Fibroblast of skin of left biceps (primary cell): ENCODE measurements at places on chromosomes 2 and 18.

GRCh38 chr2:203451689-203452088 is 83.4 kb downstream of the RAPH1 start:
- DNase-seq, result no peak

GRCh38 chr18:38751898-38752297 is 1186.3 kb upstream of the CELF4 start:
- no peak for DNase-seq

DNA sequence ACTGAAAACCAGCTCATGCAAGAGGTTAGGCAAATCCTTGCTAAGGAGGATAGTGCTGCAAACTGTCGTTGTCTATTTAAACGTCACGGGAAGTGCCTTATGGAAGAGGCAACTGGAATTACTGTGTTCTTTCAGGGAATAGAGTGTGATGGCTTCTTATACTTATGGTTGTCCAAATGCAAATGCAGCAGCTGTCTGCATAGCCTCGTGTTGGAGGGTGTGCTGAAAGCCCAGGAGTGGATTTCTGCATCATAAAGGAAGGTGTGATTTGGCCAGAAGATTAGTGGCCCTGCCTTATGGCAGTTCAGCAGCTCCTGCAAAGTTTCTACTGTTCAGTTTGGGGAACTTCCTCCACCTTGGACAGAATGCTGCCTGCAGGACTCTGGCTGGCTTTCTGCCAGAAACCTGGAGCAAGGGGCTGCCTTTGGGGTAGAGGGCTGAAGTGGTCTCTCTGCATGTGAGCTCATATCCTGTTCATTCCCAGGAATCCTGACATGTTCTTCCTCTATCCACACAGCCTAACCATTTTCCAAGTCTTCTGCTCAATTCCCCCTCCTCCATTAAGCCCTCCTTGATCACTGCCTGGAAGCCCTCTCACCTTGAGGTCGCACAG is 321.2 kb upstream of the CXCR4 start:
- DNase-seq, result no peak

- no peak for DNase-seq
Measured at GRCh38 chr18:27715751-27716150, 461.2 kb downstream of the CDH2 start.

DNA sequence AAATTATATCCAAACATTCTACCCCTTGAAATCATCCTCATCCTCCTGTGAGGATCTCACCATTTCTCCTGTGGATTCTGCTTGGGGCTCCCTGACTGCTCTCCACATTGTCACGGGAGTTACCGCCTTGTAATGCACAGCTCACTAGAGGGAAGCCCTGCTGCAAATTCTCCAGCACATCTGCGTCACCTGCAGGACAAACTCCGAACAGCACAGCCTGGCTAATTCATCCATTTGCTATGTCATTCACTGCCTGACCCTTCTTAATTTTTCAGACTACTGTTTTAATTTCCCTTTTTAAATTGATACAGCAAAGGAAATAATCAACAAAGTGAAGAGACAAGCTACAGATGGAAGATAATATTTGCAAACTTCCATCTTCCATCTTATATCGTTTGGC is 627.4 kb downstream of the FBXO15 start:
- DNase-seq, result no peak

DNA sequence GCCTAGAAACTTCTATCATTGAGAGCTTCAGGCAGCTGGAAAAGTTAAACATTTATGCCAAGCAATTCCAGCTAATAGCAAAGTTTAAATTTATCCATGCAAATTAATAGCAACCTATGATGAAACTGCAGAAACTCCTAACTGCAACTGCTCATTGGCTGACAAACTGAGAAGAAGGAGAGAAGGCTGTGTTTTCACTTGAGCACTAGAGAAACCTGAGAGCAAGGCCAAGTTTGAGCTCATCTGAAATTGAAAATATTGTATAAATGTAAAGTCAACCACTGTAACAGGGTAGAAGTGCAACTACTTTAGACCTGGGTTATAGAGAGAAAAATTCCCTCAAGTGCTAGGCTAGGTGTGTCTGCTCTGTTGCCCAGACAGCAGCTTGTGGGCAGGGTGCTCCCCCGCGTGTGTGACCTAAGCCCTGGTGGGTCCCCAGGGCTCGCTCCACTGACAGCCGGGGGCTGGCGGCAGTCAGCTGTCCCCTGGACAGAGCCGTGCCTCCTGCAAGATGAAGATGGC is 50.2 kb downstream of the CABYR start:
- no peak for DNase-seq

DNA sequence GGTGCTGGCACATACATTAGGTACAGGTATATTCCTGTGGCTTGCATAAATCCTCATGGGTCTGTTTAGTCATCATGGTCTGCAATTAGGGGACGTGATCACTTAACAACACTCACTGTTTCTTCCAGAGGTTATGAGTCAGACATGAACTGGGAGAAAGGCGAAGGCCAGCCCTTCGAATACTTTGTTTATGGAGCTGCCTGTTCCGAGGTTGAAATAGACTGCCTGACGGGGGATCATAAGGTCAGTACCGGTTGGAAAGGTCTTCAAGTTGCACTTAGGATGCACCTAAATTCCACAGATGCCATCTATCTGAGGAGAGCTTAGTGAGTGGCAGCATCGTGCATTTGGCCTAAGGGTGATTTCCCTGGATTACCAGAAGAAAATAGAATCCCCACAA is 76.9 kb downstream of the AOX1 start:
- DNase-seq, result no peak

- no peak for DNase-seq
Measured at GRCh38 chr2:219713110-219713509, 85.7 kb downstream of the SLC4A3 start.

DNA sequence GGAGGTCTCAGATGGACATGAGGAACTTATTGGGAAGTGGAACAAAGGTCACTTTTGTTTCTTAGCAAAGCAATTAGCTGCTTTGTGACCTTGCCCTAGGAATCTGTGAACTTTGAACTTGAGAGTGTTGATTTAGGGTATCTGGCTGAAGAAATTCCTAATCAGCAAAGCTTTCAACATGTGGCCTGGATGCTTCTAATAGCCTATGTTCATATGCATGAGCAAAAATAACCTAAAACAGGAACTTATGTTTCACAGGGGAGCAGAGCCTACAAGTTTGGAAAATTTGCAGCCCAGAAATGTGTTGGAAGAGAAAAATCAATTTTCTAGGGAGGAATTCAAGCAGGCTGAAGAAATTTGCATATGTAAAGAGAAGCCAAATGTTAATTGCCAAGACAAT is 405.8 kb upstream of the SALL3 start:
- DNase-seq, result no peak

GRCh38 chr2:20208476-20208859 is 16.5 kb downstream of the SDC1 start:
- DNase-seq, result no peak

DNA sequence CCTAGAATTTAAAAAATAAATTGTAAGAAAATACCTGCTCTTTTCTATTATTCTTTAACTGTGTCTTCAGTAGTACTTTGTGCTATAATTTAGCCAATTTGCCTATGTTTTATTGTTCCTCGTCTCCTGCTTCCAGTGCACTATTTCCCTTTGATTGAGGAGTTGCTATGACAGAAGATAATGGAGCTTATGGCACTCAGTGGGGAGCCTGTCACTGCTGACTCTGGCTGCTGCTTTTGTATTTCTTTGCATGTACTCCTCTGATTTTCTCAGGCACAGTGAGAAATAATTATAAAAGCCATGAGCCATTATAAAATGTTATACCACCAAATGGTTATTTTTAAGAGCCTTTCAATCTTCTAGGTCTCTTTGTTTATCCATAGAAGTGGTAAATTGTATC is 1310.8 kb upstream of the SLC39A10 start:
- no peak for DNase-seq

- DNase-seq, result no peak
Measured at GRCh38 chr2:236308855-236309668, 44.9 kb upstream of the ASB18 start.

DNA sequence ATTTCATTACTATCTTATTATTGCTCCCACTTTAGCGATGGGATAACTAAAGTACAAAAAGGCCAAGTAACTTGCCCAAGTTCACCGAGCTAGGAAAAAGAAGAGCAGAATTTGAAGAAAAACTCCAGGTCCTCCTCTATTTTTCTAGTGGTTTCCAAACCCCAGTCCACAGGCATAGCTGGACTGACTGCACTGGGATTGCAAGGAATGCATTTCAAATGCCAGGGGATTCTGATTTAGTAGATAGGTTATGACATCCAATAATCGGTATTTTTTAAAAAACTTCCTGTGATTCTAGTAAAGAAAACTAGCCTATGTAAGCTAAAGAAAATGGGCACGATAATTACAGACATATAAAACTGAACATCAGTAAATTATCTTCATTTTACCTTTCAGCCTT is 62.7 kb upstream of the GALNT5 start:
- DNase-seq, result no peak

DNA sequence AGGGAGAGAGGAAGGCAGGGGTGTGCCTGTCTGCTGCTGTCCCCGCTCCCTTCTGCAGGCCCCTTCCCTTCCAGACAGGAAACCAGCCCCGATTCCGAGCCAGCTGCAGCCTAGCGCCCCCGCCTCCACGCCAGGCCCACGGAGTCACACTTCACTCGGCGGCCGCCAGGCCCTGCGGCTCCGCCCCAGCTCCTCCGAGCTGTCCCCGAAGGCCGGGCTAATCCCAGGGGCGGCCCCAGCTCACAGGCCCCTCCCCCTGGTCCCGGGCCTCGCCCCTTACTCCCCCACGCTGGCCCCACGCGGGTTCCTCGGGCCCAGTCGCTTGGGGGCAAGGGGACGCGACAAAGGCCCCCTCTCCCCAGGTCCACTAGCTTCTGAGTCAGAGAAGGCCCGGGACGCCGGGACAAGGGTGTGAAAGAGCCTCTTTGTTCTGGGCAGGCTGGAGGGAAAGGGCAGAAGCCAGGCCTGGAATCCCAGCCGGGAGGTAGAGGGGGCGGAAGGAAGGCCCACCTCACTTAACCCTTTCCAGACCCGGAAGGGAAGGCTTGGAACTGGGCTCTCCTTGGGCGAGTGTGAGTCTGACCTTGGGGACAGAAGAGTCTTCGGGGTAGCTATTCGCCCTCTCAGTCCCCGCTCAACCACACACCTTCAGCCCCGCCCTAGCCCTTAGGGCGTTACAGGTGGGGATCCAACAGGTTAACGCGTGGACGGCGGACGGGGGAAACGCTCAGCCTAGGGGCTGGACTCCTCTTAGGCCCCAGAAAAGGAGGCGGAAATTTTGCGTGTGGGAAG is 1.2 kb downstream of the RTKN start:
- DNase-seq, result peak; percentile 53

DNA sequence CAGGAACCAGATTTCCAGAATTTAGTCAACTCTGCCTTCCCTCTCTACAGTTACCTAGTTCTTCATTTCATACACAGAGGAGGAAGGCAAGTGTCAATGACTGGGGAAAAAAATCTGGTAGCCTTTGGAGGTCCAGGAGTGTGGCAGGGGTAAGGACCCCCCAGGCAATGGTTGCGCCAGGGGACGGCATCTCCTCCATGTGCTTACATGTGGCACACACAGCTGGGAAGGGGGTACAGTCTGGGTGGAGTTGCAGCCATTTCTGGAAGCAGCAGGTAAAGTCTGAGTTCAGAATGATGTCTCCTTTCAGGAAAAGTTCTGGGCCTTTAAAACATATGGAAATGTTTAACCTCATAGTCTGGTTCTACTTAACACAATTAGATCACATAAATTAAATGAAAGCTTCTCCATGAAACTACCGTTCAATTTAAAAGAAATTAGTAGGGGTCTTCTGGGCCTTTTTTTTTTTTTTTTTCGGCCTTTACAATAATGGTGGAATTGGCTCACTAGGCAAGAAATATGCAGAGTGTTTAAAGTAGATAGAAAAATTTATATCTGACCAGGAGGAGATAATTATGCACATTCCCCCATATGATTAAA is 153.6 kb upstream of the EPC2 start:
- DNase-seq, result no peak

GRCh38 chr2:235183786-235184185 is 232.0 kb downstream of the SH3BP4 start:
- DNase-seq, result no peak

DNA sequence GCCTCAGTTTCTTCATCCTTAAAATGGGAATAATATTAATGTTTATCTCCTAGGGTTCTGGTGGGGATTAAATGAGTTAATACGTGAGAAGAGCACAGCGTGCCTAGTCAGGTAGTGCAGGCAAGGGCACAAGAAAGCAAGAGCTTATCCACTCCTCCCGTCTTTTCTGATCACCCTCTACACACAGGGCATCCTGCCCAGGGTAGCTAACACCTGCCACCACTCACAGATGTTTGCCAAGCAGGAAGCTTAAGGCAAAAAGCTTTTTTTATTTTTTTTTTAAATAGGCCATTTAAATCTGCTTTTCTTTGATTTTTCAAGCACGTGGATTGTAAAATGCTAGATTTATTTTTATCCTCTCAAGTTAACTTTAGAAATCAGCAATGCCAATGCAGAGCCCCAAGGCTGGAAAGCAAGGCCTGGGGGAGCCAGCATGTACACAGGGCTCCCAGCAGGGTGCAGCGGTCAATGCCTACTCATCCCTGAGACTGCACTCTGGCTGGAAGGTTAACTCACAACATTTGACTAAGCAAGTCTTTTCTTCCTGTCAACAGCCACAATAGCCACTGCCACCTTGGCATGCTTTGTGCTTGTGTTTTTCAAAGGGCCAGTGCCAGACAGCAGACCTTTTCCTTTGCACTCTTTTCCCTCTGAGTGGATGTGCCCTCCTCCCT is 86.5 kb upstream of the ACAA2 start:
- DNase-seq, result no peak

GRCh38 chr2:105239924-105240323 is 1.6 kb upstream of the GPR45 start:
- DNase-seq, result peak; percentile 81

DNA sequence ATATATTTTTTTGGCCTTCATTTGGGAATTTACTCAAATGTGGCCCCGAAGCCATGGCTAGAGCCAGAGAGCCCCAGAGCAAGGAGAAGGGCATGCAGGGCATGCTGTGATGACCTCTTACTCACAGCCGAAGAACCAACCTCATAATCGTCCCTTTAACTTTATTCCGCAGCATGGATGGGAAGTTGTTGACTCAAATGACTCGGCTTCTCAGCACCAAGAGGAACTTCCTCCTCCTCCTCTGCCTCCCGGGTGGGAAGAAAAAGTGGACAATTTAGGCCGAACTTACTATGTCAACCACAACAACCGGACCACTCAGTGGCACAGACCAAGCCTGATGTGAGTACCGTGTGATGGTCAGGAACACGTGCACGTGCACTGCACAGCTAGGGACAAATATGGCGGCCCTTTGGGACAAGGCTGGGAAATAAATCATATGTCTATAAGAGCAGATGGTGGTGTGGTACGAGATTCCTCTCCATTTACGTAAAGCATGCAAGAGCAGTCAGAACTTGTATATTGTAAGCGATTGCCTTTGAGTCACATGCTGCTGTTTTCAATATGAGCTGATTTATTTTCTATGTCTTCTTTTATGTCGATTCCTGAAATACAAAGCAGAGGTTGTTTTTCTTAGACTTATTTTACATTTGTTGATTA is 280.9 kb downstream of the NEDD4L start:
- DNase-seq, result peak; percentile 56

GRCh38 chr2:201180010-201180409 is 2.9 kb upstream of the CASP10 start:
- DNase-seq, result no peak

DNA sequence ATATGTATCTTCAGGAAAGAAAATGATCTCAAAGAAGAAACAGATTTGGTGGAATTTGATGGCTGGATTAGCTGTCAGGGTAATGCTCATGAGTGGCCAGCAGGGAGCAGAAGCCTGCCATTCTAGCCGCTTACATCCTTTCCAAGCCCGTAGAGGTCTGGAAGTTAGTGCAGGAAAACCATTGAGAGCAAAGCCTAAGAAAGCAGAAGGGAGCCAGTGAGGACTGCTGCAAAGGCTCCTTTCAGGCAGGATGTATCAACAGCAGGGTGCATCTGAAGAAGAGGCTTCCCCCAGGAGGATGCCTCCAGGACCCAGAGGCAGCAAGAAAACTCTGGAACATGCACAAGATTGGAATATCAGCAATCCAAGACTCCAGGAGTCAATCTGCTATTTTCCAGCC is 22.9 kb upstream of the LBH start:
- DNase-seq, result no peak
